ENCODE measurements at places on chromosomes 16 and 17.

DNA sequence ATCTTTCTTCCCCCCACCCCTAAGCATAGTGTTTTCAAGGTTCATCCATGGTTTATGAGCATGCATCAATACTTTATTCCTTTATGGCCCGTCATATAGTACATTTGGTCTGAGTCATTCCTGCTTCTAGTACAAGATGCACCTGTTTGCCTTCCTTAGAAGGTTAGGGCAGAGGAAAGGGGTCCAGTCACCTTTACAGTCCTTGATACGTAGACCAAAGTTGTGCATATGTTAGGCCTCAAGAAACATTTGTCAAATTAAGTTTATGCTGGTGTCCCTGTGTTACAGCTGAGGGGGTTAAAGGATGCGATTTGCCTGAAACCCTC is 1.4 kb downstream of the CYB5D2 start:
- DNase-seq = no peak

GRCh38 chr17:37239690-37240334 is 136.0 kb upstream of the C17orf78 start:
- no peak for DNase-seq

GRCh38 chr17:80869481-80870145 is 122.0 kb upstream of the CHMP6 start:
- DNase-seq = no peak

DNA sequence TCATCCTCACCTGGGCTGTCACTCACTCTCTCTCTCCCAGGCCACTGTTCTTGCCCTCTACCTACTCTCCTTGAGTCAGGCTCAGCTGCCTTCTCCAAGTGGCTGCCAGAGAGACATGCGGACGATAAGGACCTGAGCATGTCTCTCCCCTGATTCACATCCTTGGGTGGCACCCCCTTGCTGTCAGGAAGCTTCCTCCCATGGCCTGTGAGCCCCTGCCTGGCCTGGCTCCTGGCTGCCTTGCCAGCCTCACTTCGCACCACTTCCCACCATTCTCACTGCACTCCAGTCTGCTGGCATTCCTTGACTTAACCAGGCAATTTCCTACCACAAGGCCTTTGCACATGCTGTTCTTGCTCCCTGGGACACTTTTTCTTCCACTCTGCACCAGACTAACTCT is 2.7 kb upstream of the ALDH3A1 start:
- no peak for DNase-seq

DNA sequence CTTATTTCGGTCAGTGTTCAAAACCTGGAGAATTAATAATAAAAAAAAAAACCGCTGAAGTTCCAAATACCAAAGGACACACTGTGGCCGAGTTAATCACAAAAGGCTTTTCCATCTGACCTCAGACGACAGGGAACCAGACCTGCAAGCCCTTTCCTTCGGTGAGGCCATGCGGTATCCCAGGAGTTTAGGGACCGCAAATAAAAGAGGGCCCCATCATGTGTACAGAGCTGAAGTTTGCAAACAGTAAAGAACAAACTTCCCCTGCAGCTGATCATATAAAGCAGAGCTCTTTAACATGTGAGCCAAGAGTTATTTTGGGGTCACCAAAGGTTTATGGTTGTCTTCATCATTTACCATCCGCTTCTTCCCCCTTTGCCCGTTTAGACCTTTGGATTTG is 33.0 kb upstream of the FOXJ1 start:
- no peak for DNase-seq

DNA sequence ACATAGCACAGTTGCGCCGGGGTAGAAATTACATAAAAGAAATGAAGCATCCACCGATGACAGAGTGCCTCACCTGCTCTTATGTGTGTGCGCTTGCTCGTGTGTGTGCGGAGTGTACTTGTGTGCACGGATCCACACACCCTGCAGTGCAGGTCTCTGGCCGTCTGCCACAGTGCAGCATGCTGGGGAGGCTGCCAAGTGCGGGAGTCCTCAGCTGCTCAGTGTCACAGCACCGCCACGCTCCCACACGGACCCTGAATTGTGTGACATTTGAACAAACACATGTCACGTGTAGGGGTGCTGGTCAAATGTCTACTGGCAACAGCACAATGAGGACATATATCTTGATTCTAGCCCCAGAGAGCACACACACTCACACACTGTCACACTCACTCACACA is 243.0 kb upstream of the MYOCD start:
- no peak for DNase-seq

DNA sequence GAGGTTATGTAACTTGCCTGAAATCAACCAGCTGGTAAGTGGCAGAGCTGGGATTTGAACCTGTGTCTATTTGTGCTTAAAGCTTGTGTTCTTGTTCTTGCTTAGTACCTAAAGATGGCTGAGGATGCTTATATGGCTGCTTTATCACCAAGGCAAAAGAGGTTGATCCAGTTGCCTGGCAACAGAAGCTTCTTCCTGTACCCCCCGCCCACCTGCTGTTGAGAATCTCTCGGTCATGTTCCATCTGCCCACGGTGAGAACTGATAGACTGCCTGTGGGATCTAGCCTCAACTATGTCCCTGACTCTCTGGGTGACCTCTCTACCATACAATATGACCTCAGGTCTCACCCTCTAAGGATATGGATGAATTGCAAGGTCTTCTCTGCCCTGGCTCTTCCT is 60.7 kb downstream of the ABCC6 start:
- DNase-seq = no peak

DNA sequence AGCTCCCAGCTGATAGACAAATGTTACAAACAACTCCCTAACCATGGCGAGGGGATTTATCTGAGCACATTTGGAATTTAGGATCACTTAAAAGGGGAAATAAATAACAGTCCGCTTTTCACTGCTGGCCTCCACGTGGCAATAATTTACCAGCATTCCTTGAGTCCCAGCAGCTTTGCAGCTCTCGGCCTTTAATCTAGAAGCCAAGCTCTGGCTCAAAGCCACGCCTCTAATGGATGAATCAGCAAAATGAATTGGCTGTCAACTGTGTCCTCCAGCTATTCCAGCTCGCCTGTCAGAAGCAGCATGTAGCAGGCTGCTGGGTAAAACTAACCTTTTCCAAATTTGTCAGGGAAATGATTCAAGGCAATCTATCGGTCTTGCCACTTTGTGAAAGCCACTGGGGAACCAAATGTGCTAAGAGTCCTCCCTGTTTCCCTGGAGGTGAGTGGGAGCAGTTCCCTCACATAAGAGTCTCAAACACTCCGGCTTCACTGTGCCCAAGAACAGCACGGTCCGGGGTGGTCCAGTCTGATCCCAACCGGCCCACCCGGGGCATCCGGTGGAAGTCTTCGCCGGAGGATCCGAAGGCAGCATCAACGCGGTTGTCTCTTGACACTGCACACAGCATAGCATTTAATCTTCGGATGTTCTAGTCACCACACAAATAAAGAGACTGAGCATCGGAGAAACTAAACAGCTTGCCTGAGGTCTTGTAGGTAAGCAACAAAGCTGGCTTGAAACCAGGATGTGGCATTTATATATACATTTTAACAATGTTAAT is 143.3 kb downstream of the PARN start:
- DNase-seq = no peak

- no peak for DNase-seq
Observed at GRCh38 chr17:40460968-40461731, 17.9 kb downstream of the IGFBP4 start.

DNA sequence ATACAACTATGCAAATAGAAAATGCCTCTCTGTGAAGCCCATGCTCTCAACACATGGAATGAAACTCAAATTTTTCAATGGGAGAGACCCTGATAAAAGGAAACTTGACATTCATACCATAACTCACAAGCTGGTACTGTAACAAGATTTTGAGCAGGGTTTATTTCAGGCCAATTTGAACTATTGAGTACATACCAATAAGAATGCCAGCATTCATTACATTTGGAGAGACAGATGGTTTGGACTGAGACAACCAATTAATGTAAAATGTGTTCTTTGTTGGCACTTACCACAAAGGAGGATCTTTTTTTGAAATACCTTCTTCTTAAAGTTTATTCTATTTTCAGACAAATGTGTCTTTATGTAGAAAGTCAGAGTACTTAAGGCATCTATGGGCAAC is 1357.0 kb upstream of the GOT2 start:
- DNase-seq = no peak

- DNase-seq = no peak
Observed at GRCh38 chr16:1194665-1195392, 30.2 kb downstream of the TPSG1 start.

- DNase-seq = peak; percentile 67
Observed at GRCh38 chr16:30183233-30184095, at the start of gene CORO1A. Gene CORO1A, plus strand, starts transcription at chr16:30183602. Its CDS starts 1,608 bp downstream, at chr16:30185210.

DNA sequence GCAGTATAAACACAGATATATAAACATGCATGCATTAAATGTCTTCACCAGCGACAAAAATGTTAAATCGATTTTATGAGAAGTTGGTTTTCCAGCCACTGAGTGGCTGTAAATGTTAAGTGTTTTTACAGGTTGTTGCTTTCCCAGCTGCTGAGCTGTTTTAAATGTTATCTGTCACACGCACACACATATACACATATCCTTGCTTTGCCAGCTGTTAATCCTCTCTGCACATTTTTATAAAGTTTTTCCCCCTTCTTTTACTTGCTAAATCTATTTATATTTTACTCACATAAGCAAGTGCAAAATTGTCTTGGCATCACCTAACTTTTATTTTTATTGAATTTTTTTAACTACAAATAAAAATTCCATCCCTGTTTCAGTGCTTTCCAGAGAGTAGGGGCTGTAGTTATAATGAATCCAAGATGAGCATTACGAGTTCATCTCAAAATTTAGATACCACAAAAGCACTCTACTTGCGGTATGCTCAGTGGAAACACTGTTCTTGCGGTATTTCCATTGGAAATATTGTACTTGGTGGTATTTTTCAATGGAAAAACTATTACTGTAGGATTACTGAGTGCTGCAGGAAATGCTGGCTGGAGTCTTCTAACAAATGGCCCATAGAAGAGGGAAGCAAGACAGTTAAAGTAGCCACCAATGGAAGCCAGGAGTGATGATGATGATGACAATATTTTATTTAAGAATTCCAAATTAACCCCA is 124.9 kb upstream of the KCNJ16 start:
- no peak for DNase-seq

DNA sequence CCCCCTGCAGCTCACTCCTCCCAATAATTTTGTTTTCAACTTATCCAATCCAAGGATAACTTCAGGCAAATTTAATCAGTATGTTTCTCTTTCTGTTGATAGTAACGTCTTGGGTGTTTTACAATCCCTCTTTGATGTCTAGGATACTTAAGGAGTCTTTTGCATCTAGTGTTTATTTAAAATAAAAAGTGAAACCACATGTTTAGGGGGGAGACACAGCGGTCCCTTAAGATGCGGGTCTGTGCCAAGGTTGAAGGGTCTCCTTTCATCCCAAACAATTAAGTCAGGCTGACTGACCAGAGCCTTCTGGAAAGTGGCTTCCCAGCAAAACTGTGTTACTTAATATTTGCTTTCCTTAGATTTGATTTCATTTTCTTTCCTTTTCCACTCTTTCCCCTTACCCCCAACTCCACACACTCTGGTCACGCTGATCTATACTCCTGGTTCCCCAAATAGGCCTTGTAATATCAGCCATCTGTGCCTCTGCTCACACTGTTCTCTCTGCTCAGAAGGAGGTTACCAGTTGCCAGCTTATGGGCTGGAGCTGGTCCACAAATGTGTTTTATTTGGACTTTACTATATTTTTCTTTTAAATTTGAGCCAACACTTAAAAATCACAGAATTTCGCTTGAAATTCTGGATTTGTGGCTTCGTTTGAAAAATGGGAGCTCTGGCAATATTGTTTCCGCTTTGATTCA is 11.2 kb downstream of the ANKS4B start:
- DNase-seq = no peak

- DNase-seq = no peak
Observed at GRCh38 chr16:11992008-11992584, 15.6 kb downstream of the SNX29 start.

DNA sequence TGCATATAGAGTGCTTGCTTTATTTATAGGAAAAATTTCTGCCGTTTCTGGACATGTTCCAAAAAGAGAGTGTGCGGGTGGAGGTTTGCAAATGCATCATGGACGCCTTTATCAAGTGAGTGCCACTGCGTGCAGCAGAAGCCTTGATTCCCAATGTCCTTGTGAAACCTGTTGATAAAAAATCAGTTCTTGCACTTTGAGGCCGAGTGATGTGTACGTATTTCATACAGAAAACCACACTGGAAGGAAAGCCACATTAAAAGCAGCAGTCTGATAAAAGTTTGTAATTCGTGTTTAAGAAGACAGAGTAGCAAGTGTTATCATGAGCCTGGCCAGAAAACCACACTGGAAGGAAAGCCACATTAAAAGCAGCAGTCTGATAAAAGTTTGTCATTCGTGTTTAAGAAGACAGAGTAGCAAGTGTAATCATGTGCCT is 78.0 kb downstream of the KNOP1 start:
- DNase-seq = no peak

DNA sequence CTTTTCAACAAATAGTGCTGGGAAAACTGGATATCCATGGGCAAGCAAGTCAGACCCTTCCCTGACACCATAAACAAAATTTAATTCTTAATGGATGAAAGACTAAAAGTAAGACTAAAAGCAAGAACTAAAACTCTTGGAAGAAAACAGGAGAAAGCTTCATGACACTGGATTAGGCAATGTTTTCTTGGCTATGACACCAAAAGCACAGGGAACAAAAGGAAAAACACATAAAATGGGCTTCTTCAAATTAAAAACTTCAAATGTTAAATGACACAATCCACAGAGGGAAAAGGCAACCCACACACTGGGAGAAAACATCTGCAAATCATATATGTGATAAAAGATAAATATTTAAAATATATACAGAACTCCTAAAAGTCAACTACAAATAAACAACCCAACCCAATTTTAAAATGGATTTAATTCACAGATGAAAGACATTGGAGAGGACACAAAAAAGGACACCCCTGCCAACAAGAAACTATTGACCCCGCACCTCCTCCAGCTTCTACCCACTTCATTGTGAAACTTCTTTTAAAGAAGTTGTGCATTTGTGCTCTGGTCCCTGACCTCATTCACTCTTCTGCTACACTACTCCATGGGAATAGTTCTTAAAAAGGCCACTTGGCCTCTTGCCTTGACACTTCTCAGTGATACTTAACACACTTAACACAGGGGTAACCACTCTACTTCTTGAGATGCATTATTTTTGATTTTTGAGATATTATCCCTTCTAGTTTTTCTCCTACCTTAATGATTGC is 80.3 kb downstream of the TRIM37 start:
- no peak for DNase-seq

GRCh38 chr17:7647018-7647417 is 3.7 kb upstream of the ATP1B2 start:
- no peak for DNase-seq

- no peak for DNase-seq
Observed at GRCh38 chr16:62720651-62721050, 684.4 kb upstream of the CDH8 start.

- no peak for DNase-seq
Observed at GRCh38 chr16:73427164-73427563, 379.2 kb upstream of the ZFHX3 start.

DNA sequence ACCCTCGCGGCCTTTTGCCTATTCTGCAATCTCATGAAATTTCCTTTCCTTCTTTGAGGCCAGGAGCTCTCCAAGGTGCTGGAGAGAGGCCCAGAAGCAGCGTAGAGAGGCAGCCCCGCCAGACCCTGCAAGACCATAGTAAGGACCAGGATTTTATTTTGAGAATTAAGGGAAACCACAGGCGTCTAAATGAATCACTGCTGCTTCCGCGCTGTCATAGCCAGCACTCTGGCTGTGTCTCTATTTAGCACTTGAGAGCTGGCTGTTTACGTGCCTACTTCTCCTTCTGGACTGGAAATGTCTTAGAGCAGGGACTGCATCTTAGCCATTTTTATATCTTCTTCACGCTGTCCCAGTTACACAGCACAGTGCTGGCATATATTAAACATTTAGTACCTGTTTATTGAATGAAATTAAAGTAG is 37.6 kb upstream of the PIRT start:
- no peak for DNase-seq
